ENCODE measurements at places on chromosomes 4 and X.

DNA sequence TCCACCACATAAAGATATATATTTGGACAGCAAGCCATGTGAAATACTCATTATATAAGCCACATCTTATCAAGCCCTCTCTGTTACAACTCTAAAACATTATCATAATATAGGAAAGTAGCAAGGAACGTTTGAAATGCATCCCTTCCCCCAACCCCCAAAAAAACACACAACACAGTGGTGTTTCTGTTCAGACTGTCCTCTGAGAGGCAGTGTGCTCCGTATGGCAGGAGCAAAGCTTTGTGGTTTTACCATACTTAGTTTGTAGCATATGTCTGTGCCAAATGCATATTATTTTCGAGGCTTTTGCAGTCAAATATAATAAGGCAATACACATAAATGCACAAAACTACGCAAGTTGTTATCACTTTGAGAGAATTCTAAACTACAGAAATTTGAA is 194.2 kb downstream of the RAPGEF2 start:
- DNase-seq = no peak

DNA sequence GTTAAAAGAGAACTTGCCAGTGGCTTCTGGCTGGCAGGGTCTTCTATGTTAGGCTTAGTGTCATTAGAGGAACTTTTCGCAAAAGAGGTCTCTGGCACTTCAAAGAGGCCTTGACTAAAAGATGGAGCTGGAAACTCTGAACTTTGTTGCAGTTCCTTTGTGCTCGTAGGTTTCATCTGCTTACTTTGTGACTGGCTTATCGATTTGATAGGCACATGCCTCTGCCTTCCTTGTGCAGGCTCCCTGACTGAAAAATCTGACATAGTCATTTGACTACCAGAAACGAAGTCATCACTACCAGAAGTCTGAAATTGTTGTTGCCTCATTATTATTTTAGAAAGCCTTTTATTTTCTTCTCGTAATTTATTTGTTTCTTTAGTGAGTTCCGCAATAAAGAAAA is 93.9 kb upstream of the IL13RA1 start:
- DNase-seq = no peak

GRCh38 chr4:76697129-76697803 is 200.7 kb downstream of the SOWAHB start:
- no peak for DNase-seq

DNA sequence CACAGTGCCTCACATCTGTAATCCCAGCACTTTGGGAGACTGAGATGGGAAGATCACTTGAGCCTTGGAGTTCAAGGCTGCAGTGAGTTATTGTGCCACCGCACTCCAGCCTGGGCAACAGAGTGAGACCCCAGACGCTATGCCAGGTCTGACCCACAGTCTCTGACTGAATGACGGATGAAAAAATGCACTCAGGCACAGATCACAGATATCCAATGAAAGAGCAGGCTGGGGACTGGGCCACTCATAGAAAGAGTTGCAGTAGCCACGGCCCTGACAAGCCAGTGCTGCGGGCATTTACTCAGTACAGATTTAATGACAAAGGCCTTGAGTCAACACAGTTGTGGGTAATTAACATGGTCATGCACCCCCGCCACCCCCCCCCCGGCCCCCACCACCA is 22.7 kb downstream of the NUDT6 start:
- no peak for DNase-seq

GRCh38 chr4:34492414-34492813 is 1751.9 kb downstream of the ARAP2 start:
- DNase-seq = no peak

GRCh38 chrX:10892621-10893225 is 218.4 kb upstream of the HCCS start:
- no peak for DNase-seq

DNA sequence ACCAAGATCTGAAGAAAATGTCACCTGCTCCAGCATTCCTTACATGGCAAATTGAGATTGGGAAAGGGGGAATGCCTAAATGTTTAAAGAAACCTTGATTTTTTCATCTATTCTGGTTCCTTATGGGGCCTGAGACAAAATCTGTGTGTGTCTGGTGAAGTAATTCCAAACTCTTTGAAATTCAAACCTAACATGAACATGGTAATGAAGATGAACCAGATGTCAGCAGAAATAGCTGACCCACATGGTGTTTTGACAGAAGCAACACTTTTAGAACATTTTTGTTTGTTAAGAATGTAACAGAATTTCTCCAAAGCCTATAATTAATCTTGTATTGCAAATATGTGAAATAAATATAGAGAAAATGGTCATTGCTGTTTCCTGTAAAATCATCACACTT is 133.0 kb downstream of the PARM1 start:
- no peak for DNase-seq

- DNase-seq = no peak
Observed at GRCh38 chr4:75831856-75832405, 70.3 kb downstream of the PPEF2 start.

- no peak for DNase-seq
Observed at GRCh38 chr4:58957711-58958110, 1847.5 kb upstream of the IGFBP7 start.

DNA sequence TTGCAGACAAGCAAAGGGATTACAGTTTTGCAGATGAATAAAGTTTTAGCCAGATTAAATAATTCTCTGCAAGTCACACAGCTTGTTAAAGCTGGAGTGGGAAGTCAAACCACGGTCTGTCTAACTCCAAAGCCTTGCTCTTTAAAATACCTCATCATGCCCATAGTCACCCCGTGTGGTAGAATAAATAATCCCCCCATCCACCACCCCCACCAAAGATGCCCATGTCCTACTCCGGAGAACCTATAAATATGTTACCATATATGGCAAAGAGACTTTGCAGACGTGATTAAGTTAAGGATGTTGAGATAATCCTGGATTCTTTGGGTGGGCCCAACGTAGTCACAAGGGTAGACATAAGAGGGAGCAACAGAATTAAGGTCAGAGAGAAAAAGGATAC is 118.7 kb downstream of the BEND2 start:
- DNase-seq = no peak

GRCh38 chr4:147103403-147103946 is 157.8 kb upstream of the TTC29 start:
- no peak for DNase-seq

GRCh38 chrX:69077895-69078455 is 87.3 kb downstream of the PJA1 start:
- no peak for DNase-seq

GRCh38 chr4:140756319-140757231 is at the start of gene TBC1D9:
Gene TBC1D9 (minus strand): TSS chr4:140756385. CDS start chr4:140756045, 340 bp downstream.
- peak; percentile 78 for DNase-seq

DNA sequence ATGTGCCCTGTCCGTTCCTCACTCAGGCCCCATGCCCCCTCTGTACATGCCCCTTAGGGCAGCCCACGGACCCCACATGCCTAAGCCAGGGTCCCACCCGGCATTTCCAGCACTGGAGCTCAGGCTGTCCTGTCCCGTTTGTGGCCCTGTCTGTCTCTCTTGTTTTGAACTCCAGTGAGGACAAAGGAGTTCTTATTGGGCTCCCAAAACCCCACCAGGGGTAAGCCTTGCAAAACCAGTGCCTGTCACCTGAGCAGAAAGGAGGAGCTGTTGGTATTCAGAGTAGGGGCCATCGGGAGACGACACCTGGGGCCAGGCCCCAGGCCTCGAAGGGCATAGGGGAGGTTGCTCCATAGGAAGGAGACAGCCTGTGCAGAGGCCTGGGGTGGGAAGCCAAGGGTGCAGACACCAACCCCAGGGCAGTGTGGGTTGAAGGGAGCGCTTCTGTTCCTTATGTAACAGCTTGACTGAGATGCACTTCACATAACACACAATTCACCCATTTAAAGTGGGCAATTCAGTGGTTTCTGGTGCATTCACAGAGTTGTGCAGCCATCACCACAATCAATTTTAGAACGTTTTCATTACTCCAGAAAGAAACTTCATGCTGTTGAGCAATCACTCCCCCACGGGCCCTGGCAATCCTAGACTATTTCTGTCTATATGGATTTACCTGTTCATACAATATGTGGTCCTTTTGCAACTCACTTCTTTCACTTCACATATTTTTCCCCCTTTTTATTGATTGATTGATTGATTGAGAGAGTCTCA is 31.7 kb downstream of the MAN2B2 start:
- no peak for DNase-seq

GRCh38 chr4:102867278-102868152 is 1.3 kb upstream of the CISD2 start:
- no peak for DNase-seq

- DNase-seq = no peak
Observed at GRCh38 chr4:74111990-74112389, 13.0 kb upstream of the CXCL2 start.

DNA sequence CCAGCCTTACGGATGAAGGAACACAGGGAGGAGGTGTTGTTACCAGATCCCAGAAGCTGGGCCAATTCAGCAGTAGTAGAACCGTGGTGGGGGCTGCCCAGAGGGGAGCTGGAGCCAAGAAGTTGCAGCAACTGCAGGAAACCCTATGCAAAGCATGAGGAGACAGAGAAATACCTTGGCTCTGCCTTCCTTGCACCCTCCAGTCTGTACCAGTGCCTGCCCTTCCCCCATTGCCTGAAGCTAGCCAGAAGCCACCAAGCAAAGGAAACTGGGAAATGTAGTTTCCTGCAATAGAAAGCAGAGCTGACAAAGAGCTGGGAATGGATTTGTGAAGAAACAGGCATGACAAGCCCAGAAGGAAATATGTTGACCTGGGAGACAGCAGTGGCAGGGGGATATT is 108.7 kb upstream of the FUNDC1 start:
- DNase-seq = no peak

- no peak for DNase-seq
Observed at GRCh38 chr4:95544113-95545103, 4.4 kb downstream of the UNC5C start.

DNA sequence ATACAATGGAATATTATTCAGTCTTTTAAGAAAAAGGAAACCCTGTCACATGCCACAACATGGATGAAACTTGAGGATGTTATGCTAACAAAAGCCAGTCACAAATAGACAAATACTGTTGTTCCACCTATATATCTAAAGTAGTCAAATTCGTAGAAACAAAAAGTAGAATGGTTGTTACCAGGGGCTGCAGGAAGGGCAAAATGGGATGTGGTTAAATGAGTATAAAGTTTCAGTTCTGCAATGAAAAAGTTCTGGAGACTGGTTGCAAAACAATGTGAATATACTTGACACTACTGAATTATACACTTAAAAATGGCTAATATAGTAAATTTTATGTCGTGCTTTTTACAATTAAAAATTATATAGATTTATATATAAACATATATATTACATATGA is 12.2 kb downstream of the SPOCK3 start:
- DNase-seq = no peak

DNA sequence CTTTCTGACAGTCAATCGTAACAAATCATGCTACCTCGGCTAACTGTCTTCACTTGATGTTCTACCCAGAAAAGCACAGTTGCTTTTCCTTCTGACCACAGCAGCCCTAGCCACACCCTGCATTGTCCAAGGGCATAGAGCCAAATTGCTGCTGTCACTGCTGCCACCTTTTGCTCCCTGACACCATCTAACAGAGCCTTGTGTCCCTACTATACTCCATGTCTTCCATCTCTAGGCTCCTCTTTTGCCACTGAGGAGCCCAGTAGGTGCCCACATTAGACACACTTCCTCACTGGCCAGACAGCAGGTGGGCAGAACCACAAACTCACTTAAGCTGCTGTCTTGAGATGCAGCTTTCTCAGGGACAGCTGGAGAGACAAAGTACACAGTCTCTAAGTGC is 91.4 kb downstream of the ANXA3 start:
- DNase-seq = no peak

GRCh38 chr4:123488916-123489315 is 92.3 kb downstream of the SPRY1 start:
- DNase-seq = no peak

DNA sequence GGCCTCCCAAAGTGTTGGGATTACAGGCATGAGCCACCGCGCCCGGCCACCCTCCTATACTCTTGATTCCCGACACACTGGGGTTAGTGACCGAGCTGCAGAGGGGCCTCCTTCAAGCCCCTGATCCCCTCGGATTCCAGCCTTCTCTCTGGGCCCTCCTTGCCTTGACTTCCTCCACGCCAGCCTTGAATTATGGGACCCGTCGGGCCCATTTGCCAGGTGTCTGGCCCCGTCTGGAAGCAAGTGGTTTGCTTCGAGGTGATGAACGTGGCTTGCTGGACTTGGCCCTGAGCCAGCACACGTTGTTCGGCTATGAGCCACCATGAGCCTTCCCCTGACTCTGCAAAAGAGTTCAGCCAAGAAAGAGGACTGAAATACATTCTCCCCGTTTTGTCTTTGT is 37.4 kb upstream of the GRPEL1 start:
- DNase-seq = no peak

GRCh38 chr4:11881364-11881763 is 452.7 kb upstream of the HS3ST1 start:
- DNase-seq = no peak

DNA sequence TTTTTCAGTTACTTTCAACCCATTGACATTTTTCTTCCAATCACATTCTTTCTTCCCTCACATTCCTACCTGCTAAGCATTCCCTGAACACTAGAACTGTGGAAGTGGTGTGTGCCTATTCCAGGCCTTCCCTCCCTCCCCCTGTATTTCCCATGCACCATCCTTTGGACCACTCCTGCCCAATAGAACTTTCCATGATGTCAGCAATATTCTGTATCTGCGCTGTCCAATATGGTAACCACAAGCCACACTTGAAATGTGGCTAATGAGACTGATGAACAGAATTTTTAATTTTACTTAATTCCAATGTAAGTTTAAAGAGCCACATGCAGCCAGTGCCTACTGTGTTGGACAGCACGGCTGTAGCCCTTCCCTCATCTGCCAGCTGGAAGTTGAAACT is 57.5 kb downstream of the DCTD start:
- no peak for DNase-seq

DNA sequence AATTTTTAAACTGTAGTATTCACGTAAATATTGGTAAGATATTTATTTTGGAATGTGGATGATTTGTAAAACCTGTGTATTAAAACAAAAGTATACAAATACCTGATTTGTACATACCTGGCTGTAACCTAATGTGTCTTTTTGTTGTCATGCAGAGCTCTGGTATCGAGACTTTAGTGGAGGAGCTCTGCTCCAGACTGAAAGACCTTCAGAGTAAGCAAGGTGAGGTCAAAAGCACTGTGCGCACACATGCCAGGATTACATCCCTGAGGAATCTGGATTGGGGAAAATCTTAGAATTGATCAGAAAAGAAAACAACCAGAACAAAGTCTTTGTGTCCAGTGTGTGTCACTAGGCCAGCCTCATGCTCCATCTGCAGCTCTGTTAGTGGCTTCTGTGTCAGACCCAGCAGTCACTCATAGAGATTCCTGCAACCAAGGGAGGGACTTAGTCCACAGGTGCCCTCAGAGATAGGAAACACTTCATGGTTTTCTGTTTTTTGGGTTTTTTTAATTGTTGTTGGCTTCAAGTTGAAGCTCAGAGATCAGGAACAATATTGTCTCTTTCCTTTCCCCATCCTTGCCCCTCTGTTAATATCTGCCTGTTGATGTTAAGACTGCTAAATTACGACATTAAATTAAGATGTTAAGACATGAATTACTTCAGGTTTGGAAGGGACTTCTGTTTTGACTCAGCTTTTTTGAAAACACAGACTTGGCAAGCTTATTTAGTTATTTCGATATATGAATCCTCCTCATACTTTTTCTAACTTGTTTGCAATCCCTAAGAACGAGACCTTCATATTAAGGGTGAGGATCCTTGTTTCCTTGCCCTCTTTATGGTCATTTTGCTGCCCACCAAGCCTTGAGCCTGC is 52.4 kb upstream of the TBC1D14 start:
- no peak for DNase-seq

All from left ventricle myocardium inferior (tissue), 1 donor.